Activated CD4-positive, alpha-beta T cell treated with anti-CD3 and anti-CD28 coated beads for 1 hour (primary cell): ENCODE measurements at places on chromosomes 3 and 15.

DNA sequence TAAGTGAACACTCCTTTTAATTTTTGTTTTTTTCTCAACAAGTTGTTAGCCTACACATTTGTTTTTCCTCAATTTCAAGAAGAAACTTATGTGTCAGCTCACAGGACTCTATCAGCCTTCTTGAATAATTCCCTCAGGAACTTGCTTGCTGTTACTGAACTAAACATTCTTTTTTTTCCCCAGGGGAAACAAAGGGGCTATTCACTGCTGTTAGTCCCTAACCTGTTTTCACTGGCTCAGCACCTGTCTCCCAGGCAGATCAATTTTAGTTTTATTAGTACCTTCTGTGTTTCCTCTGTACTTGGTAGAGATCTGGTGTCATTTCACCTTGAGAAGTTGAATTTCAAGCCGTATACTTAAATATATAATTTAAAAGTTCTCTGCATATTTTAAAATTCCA lies 644.6 kb downstream of the CADM2 start:
- DNase-seq: no peak

DNA sequence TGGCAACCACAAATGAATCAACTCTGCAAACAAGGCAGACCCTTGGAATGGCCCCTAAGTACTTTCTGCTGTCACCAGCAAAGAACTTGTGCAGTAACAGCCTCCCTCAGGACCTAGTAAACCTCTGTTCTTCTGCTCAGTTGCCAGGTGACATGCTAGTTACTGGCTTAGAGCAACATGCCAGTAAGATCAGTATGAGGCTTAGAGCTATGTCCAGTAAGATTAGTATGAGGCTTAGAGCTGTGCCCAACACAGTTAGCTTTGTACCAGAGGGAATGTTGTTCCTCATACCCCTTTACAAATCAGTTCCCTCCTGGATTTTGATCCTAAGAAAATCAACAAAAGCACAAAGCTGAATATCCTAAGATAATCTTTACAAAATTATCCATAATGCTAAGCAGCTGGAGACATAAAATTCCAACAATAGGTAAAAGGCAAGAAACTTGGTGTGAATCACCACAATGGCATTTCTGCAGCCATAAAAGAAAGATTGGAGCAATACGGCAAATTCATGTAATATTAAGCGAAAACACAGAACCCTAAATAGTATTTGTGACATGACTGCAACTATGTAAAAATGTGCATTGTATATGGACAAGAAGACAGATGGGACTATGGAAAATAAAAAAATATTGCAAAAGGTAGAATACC lies 107.3 kb upstream of the LPP start:
- DNase-seq: no peak

DNA sequence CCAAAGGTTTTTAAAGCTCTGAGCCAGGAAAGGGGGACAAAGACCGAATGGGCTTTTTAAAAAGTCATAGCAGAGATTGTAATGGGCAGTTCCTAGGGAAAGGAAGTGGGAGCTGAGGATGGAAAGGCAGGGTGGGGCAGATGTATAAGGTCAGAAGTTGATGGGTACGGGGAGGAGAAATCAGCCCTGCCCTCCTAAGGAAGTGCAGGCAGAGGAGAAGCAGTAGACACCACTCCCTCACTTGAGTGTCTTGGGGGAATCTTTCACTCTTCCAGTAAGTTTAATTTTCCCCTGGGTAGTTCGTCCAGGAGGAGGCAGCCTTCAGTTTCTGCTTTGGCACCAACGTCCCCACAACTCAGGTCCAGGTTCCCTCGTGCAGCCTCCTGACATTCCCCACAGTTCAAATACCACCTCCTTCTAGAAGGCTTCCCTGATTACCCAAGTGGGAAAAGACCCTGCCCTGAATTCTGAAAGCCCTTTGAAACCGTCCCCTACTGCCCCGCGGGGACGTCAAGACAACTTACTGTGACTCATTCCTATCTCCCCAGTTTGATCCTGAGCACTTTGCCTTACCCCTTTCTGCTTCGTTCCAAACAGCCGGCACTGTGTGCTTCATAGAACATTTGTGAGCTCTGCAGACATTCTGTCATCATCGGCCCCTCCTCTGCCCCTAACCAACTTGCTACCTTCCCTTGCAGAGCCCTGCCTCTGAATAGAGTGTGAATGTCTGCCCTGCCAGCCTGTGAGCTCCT lies 14.3 kb upstream of the SRP14 start:
- no peak for DNase-seq

GRCh38 chr3:99875581-99875928 lies 57.9 kb downstream of the CMSS1 start:
- DNase-seq: no peak

DNA sequence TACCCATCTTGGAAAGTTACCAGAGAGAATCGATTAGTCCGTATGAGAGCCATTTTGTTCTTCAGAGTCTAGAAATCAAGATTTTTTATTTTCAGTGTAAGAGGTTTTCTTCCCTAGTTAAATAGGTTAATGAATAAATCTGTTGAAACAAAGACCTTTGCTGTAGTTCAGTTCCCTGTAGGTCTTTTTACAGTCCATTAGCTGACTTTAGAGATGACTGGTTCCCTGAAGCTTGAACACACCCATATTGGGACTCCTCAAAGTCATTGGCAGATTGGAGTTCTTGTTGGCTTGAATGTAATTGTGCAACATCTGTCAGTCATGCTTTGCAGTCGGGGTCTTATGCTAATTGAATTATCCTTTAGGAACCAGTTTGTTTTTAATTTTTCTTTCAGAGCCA lies 45.3 kb downstream of the SEMA6D start:
- DNase-seq: no peak

DNA sequence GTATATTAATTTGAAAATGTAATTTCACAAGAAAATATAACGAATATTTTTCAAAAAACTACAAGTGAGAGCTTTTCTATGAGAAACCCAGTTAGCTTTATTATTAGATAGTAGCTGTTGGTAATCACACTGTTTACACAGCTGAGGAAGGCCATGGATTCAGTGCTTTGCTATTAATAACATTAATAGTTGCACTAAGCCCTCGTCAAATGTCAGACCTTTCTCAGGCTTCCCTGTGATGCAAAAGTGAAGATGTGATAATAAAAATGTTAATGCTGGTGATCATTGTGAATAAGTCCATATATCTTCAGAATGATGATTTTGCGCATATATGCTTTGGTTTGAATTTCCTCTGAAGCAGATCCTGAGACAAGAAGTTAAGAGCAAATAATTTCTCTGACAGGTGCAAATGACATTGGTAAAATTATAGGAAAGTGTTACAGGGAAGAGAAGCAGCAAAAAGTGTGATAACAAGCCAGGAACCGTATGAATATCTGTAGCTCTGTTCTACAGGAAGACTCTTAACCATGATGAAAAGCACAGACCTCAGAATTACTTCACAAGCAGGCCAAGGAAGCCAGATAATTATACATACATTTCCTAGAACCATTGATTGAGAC lies 56.5 kb upstream of the CNTN6 start:
- DNase-seq: no peak
